Panc1 (cell line): ENCODE measurements at places on chromosomes 4 and X. TPM values are rescaled to one million over a fixed set of nuclear protein-coding genes. Genes with fewer than 3 reads are reported as not detected.

DNA sequence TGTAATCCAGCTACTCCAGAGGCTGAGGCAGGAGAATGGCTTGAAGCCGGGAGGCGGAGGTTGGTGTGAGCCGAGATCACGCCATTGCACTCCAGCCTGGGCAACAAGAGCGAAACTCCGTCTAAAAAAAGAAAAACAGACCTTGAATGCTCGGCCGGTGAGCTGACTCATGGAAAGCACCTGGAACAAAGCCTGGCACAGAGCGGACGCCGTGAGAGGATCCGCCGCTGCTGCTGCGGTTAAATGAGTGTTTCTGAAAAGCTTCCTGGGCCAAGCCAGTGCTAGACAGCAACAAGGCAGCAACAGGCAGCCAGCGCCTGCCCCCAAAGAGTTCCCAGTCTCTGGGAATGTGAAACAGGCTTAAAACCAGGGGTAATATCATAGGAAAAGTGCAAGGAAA, 186.4 kb downstream of the AFAP1 start:
- DNase-seq: no peak

- no peak for DNase-seq
Observed at GRCh38 chr4:24963277-24963676, 50.4 kb upstream of the CCDC149 start.

GRCh38 chrX:45719751-45720501, 519.2 kb upstream of the DIPK2B start:
- DNase-seq: no peak

DNA sequence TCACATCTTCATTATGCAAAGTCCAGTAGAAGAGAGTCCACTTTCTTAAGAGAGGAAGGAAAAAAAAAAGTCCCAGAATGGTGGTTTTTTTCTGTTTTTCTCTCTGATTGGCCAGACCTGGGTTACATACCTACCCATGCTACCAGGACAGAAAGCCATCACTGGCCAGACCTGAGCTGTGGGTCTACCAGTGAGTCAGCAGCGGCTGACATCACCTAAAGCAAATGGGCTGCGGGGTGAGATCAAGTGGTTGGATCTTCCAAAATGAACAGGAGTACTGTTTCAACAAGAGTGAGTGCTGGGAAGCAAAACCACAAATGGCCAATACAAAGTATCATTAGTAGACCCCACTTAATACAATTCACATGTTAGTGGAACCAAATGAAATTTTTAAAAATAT, 1.6 kb upstream of the NDST3 start:
- no peak for DNase-seq

DNA sequence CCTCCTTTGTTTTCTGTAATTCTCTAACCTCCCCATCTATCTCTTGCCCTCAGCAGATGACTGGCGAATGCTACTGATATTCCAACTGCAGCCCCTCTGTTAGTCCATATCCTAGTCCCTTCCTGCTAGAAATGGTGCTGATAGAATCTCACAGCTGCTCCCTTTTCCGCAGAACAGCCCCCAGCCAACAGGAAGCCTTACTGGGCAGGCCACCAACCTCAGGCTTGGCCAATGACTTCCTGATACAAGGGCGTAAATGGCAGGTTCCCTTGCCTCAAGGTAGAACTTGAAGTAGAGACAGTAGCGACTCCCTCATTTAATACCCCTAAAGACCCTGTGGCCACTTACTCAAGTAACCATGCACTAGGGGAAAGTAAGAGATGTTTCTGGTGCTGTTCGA, 26.7 kb upstream of the SLC2A9 start:
- DNase-seq: no peak

GRCh38 chrX:103092942-103093341, at the start of gene NXF3:
Gene NXF3 (minus strand): TSS chrX:103093143. CDS start chrX:103093023, 120 bp downstream.
- no peak for DNase-seq

GRCh38 chrX:17174671-17175070, 200.3 kb upstream of the NHS start:
- DNase-seq: no peak

GRCh38 chr4:15186149-15186548, 183.9 kb downstream of the CPEB2 start:
- no peak for DNase-seq

GRCh38 chr4:171794528-171794927, 18.7 kb upstream of the GALNTL6 start:
- no peak for DNase-seq

- DNase-seq: no peak
Observed at GRCh38 chrX:19389227-19389845, 45.6 kb downstream of the PDHA1 start.

DNA sequence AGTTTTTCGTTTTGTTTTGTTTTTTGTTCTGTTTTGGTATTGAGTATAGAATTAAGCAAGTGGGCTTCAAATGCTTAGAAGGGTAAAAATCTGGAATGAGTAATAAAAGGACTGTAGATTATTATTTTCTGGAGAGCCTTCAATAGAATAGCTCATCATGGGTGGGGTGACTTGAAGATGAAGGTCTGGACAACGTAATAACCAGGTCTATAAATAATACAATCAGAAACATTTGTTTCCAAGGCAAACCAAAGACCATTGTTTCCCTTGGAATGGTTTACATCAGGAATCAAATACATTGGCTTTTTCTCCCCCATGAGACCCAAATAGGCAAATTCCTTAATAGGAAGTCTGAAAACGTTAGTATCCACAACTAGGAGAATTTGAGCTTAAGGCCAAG, 721.6 kb downstream of the RPA4 start:
- DNase-seq: no peak

GRCh38 chr4:96916711-96917110, 1076.8 kb downstream of the PDHA2 start:
- DNase-seq: no peak

DNA sequence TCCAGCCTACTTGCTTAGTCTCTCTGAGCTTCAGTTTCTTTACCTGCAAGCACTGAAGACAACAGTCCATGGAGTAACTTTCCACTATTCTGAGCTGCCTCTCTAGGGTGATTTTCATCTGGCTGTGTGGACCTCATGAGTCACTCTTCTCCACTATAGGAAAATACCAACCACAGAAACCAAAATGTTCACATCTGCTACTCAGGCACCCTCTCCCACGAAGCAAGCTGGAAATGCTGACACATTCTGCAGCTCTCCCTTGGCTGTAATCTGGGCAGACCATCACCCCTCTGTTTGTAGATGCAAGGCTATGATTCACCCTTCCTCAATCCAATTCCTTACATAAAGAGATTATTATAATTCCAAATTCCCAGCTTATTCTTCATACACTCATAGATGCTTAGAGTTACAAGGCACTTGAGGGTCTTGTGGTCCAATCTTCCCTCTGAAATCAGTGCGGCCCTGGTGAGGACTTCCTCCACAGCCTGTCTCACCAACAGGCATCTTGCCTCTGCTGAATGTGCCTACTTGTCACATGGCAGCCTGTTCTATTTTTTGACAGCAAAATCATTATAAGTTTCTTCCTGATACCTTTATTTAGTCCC, 97.0 kb upstream of the LNX1 start:
- DNase-seq: no peak

The ARHGAP6 gene
- total RNA-seq: 0.13 TPM

The TCEAL1 gene
- total RNA-seq: 31.7 TPM

The NHSL2 gene
- 0.36 TPM for total RNA-seq

The PAGE5 gene
- not detected for total RNA-seq

The GAB3 gene
- total RNA-seq: 8.2 TPM

The SPATA4 gene
- total RNA-seq: not detected
